CD4-positive, alpha-beta memory T cell (primary cell): ENCODE measurements at places on chromosomes 7 and 10.

- no peak for DNase-seq
These were observed 19.8 kb downstream of the SLC29A4 start for GRCh38 chr7:5302577-5302976.

- no peak for DNase-seq
These were observed 195.6 kb downstream of the SKAP2 start for GRCh38 chr7:26668821-26669220.

DNA sequence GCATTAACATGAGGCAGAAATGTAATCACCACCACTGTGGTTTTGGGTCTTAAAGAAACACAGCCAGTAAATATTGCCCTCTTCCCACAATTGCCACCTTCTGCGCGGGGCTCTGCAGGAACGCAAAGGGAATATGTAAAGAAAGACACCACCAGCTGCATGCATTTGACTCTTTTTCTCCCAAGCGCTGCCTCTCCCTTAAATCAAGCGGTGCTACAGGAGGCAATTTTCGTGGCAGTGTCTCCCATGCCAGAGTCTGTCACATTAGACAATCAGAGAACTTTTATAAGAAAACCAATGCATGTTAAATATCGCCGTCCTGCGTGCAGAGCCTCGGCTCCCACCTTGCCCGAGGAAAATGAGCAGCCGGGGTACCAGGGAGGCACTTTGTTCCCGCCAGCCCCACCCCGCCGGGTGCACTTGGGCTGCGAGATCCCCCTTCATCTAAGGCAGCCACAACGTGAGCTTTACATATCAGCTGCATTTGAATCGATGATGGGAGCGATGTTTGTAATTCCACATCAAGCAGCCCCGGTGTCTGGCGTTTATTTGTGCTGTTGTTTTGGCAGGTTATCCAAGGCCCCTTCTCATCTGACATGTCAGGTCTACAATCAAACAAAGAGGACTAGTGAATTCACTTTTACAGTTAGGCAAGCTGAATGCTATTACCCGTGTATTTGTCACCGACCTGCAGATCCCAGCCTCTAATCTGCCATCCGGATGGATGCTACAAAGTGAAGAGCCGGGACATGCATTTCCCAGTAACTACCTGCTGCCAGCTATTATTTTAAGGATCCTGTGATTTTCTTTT is 72.3 kb upstream of the MGMT start:
- no peak for DNase-seq

DNA sequence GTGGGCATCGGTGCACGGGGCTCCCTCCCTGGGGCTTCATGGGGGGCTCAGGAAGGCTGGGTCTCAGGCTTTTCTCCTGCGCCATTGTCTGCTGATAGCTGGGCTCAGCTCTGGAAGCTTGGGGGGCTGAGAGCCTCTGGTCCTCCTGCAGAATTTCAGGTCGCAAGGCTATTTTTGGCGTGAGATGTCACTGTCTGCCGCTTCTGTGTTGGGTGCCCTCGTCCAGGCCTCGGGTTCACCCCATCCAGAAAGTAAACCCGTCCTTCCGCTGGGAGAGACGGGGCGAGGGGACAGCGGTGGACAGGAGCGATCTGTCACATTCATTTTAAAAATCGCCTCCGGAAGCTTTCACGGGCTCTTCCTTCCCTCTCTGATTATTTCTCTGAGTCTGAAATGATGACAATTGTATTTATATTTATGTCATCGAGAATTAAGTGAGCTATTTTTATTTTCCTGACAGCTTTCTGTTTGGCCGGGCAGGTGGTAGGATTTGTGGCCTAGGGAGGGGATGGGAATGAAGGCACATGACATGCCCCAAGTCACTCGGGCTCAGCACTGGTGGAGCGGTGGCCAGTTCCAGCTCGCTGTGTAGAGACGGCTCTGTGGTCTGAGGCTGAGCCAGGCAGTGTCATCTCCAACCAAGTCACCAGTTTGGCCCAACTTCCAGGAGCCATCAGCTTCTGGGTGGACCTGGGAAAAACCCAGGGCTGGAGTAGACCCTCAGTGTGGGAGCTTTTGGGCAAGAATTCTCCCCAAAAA is 40.7 kb upstream of the AP5Z1 start:
- DNase-seq, result no peak

GRCh38 chr10:60958892-60959601 is 15.1 kb upstream of the RHOBTB1 start:
- no peak for DNase-seq

- no peak for DNase-seq
These were observed 17.5 kb upstream of the RET start for GRCh38 chr10:43059336-43059720.

DNA sequence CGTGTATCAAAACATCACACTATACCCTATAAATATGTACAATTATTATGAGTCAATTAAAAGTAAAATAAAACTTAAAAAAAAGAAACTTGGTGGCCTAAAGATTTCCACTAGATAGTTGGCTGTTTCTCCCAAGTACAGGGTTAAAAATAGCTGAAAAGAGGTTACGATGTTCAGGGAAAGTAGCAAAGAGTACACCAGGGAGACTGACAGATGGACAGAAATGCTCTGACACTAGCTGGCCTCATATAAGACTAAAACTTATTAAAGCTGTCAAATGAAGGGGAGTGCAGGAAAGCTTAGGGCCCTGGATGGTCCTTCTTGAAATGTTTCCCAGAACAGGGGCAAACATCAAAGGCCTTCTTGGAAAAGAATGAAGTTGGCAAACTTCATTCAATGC is 51.3 kb downstream of the TCAF1 start:
- DNase-seq, result no peak

GRCh38 chr7:158876984-158877383 is 20.6 kb downstream of the DYNC2I1 start:
- DNase-seq, result no peak

GRCh38 chr7:19215412-19215811 is 70.2 kb upstream of the FERD3L start:
- no peak for DNase-seq

DNA sequence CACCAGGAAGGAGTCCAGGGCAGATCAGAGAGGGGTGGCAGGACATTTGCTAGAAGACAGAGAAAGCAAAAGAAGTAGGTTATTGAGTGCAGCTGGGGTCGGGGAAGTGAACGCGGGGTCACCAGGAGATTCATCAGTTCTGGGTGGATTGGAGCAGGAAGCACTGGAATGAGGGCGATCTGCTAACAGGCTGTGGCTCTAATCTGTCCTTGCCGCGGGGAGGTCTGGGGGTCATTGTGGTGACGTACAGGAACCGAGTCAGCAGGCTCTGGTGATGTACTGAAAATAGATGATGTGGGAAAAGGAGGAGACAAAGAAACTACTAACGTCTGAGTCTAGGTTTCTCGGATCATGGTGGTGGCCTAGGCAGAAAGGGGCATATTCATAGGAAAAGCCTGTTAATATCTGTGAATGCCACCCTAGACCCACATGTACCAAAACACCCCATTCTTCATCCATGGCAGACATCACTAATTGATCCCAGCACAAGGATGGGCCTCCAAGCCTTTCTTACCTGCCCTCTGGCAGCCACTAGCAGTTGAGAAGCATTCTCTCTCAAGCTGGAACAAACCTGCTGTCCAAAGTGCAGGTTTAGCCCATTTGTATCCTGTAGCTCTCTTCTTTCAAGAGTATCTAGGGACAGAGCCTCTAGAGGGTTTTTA is 134.5 kb downstream of the C10orf105 start:
- DNase-seq, result no peak

GRCh38 chr7:137462847-137463246 is 119.3 kb upstream of the PTN start:
- DNase-seq, result no peak

DNA sequence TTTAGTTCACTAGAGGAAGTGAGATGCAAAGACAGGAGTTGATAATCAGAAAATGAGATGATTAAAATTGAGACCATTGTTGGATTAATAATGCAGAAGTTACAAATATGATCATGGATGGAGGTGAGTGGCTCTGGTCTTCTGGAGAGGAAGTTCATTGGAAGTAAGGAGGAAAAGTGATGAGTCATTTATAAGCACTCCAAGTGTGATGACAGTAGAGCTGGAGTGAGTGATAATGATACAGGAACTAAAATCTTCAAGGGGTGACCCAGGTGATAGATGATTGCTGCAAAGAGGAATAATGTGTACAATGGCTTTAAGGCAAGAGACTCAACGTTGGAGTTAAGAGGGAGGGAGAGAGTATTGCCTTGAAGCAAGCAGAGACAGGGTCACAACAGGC is 20.7 kb downstream of the ZNF32 start:
- DNase-seq, result no peak
